ENCODE measurements at places on chromosomes 6 and 20.

DNA sequence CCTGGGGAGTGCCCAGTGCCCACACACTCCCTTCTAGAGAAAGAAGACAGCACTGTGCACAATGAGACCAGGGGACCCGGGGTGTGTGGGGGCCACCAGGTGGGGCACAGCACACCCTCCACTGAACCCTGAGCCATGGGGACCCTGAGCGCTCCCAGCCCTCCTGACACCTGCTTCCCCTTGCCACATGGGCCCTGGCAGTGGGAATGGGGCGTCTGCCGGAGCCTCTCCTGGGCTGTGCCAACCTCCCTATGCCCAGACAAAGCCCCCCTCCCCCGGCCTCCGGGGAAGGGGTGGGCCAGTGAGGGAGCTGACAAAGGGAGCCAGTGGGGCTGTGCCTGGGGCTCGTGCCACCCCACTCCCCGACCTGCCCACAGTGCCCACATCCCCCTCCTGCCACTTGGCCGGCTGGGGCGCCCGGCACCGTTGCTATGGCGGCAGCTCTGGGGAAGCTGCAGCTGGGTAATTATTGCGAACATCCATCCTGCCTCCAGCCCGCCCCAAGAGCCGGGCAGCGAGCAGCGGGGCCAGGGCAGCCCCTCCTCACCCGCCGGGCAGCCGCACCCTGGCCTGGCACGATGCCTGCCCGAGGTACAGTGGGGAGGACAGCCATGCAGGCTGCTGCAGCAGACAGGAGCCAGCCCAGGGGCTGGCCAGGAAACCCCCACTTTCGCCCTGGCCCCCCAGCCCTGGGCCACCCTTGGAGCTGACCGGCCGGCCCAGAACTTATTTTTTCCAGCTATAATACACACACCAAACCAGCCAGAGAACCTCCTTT, 41.9 kb upstream of the NOL4L start:
- peak; percentile 35 for DNase-seq

DNA sequence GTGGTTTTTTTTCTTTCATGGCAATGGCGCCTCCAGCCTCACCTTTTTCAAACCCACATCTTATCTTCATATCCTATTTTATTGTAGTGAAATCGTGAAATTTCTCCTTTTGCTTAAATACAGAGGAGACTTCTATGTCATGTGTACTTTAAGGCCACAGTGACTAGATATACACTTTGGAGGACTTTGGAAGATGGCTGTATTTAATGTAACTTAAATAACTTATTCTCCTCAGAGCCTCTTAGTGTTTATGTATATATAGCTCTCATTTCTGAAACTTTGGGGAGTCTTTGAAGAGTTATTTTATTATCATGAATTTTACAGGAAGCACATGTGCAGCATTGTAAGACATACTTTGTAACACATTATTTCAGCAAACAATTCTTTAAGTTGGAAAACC, 968 bp downstream of the LAMA2 start:
- DNase-seq = no peak

- no peak for DNase-seq
Measured at GRCh38 chr6:47736083-47736700, 37.8 kb downstream of the ADGRF4 start.

DNA sequence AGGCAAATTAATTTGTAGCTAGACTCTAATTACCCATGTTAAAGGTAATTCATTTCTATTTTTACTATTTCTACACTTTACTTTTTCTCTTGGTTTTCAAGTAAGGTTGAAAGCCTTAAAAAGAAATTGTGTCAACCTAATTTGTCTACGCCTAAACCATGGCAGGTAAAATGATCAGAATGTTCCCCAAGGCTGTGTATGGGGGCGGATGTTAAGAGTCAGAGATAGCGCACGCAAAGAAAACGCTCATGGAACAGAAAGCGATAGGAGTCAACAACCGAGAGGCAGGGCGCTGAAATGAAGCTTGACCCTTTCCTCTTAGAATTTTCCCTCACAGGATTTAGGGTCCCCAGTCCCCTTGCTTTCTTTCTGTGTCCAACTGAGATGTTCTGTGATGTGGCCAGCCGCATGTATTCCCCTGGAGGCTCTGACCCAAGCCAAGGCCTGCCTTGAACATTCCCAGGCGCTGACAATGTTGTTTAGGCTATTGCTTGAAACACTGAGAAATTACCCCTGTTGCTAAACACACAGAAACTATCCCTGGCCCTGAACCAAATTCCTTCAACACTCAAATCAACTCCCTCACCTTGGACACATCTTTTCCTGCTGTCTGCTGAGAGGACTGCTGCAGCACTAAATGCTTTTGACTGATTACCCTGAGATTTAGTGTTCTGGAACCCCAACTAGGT, 10.9 kb downstream of the PSMB1 start:
- no peak for DNase-seq

DNA sequence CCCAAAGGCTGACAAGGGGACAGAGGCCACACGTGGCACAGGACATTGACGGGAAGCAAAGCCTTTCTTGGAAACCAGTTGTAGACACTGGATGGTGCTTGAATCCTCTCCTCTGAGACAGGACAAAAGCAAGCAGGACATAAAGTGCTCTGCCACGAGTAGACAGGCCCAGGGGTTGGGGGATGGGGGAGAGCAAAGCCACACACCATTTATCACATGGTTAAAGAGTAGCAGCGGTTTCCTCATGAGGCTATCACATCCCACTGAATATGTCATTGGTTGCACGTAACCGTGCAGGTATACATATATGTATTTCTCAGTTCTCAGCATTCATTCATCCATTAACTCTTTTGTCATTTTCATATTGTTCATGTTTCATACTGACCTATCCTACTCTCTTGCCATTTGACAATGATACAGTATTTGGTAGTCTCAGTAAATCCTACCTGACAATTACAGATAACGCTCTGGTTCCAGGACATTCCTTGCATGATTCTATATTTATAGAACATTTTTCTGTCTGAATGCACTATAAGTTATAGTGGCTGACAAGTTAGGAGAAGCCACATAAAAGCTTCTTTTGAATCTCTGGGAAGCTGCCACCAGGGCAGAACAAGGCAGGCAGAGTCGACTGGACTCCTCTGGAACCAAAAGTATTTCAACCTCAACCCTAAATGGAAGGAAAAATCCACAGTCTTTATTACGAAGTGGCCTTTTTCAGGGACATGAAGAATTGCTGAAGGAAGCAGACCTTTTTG, 23.5 kb downstream of the METTL24 start:
- no peak for DNase-seq

All from Daoy (cell line).